Pons (tissue), 1 donor: ENCODE measurements at places on chromosomes 7 and 10.
A peak's percentile ranks its signal among the peaks of the same experiment; 100 is the strongest.

- DNase-seq = no peak
Measured at GRCh38 chr7:39310699-39311098, 255.5 kb upstream of the YAE1 start.

DNA sequence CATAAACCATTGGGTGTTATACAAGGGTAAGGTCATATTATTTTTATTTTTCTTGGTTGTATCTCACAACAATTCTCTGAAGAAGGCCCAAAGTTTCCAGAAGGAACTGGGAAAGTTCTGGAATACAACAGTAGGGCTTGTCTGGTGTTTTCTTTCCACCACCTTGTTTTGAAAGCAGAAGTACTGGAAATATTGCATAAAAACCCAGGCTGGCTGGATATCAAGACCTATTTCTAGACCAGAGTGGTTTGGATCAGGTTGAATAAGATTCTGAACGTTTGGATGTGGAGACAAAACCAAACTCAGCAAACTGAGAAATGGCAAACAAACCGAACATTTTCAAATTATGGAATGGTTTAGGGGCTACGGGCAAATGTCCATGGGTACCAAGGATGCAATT, 182.6 kb upstream of the FZD8 start:
- peak; percentile 9 for DNase-seq

GRCh38 chr10:51090190-51090589, 15.9 kb downstream of the PRKG1 start:
- no peak for DNase-seq

DNA sequence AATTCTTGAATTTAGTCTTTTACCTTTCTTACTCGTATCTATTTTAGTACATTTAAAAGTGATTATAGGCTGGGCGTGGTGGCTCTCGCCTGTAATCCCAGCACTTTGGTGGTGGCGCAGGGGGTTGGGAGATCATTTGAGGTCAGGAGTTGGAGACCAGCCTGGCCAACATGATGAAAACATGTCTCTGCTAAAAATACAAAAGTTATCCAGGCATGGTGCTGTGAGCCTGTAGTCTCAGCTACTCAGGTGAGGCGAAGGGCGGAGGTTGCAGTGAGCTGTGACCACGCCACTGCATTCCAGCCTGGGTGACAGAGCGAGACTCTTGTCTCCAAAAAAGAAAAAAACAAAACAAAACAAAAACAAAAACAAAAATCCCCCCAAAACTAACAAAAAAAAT, 12.2 kb downstream of the PRKCQ start:
- no peak for DNase-seq

GRCh38 chr7:120941064-120941463, 9.5 kb upstream of the ING3 start:
- no peak for DNase-seq

DNA sequence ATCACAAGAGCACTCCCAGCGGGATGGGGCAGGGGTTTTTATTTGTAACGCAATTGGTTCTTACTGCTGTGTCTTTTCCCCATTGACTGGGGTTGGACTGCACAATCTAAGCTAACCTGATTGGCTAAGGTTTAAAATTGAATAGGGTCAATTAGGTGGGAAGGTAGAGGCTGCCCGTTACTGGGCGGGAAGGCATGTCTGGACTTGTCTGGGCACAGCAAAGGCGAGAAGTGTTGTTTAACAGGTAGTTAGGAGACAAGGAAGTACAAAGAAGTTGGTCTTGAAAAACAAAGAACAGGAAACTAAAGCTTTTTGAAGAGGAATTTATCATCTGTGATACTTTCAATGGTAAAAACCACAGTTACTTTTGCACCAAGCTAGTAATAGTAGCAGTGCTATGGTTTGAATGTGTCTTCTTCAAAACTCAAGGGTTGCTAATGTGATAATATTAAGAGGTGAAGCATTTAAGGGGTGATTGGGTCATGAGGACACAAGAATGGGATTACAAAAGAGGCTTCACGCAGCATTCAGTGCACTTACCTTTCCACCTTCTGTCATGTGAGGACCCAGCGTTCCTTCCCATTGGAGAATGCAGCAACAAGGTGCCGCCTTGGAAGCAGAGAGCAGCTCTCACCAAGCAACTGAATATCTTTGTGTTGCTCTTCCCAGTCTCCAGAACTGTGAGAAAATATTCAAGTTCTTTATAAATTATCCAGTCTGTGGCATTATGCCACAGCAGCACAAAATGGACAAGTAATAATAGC, 875.5 kb upstream of the SORCS1 start:
- no peak for DNase-seq

DNA sequence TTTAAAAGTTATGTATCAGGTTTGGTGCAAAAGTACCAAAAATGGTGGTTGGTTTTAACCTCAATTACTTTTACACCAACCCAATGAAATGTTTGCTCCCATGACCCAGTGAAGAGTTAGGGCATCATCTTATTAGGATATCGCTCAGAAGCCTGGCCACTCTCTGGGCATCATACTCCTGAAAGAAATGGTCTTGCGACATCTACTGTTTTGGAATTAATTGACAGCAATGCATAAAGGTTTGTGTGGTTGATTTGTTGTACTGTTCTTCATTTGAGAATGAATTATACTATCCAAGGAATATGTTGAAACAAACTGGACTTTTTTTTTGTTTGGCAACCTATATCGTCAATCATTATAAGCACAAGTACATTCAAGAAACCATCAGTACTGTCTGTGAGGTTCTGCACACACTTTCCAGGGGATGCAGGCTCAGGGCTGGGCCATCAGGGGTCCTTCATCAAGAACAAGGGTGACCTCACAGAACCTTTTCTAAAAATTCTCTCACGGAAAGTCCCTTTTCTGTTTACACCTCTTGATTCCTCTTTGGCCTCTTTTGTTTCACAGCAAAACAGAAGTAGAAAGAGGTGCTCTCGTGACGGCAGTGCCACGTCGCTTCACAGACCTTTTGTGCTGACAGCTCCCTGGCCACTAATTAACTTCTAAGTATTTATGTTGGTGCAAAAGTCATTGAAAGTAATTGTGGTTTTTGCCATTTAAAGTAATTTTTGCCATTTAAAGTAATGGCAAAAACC, 117.2 kb upstream of the KLF6 start:
- DNase-seq = peak; percentile 48

DNA sequence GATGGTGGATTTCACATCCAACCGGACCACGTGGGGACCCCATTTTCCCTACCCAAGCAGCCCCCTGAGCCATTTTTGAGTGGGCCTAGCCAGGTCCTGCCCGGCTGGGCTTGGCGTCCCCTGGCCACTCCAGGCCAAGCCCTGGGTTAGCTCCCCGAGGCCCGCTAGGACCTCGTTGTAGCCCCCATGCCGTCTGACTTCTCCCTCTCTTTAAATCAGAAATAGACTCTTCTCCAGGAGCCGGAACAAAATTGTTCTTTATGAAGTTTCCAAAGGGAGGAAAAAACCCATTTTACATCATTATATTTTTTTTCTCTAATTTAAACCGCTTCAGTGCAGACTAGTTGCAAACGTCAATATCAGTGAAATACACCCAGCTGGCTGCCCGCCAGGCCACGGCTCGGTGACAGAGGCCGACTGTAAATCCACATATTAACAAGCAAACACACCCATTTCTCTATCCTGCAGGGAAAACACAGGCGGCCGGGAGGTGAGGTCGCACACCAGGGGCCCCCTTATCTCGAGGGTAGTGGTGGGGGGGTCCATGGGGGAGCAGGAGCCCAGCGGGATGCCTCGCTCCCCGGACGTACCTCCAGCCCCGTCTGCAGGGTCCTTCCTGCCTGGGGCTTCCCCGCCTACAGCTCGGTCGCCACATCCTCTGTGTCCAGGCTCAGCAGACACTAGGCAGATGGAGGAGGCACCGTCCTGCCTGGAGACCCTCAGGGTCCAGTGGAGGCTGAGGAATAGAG, 72.7 kb downstream of the ELFN1 start:
- no peak for DNase-seq

GRCh38 chr10:24821986-24822385, 98.3 kb upstream of the ARHGAP21 start:
- no peak for DNase-seq

DNA sequence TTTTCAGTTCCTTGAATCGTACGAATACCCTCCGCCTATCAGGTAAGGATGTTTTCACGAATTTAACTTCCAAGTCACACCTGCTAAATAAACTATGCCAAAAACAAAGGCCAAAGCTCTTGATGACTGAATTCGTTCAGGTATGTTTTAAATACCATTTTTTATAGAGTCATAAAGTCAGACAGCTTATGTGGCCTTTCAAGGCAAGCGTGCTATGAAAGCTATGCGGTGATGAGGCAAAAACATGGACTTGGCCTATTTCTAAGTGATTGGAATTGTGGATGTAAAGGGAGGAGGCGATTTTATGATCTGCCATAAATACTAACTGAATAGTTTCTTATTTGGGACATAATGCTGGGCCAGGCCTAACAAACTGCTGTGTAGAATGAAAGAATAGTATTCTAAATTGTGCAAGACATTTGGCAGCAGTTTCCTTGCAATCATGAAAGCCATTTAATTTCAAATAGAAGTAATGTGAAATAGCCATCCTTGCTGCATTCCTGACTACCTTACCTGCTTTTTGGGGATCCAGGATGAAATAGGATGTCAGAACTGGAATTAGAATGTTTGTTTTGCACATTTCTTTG, 14.0 kb downstream of the SLC39A12 start:
- no peak for DNase-seq

- DNase-seq = no peak
Measured at GRCh38 chr7:44735403-44736165, 13.1 kb upstream of the ZMIZ2 start.

DNA sequence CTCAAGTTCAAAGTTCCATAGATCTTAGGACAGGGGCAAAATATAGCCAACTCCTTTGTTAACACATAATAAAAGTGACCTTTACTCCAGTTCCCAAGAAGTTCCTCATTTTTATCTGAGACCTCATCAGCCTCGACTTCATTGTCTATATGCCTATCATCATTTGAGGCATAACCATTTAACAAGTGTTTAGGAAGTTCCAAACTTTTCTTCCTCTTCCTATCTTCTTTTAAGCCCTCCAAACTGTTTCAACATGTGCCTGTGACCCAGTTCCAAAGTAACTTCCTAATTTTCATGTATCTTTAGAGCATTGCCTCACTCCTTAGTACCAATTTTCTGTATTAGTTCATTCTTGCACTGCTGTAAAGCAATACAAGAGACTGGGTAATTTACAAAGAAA, 569.1 kb downstream of the ANKRD7 start:
- DNase-seq = no peak

GRCh38 chr7:40747856-40748255, 613.1 kb downstream of the SUGCT start:
- no peak for DNase-seq

GRCh38 chr10:35210961-35211360, 84.3 kb downstream of the CREM start:
- DNase-seq = peak; percentile 53

GRCh38 chr7:98126311-98127142, 19.9 kb downstream of the LMTK2 start:
- no peak for DNase-seq

DNA sequence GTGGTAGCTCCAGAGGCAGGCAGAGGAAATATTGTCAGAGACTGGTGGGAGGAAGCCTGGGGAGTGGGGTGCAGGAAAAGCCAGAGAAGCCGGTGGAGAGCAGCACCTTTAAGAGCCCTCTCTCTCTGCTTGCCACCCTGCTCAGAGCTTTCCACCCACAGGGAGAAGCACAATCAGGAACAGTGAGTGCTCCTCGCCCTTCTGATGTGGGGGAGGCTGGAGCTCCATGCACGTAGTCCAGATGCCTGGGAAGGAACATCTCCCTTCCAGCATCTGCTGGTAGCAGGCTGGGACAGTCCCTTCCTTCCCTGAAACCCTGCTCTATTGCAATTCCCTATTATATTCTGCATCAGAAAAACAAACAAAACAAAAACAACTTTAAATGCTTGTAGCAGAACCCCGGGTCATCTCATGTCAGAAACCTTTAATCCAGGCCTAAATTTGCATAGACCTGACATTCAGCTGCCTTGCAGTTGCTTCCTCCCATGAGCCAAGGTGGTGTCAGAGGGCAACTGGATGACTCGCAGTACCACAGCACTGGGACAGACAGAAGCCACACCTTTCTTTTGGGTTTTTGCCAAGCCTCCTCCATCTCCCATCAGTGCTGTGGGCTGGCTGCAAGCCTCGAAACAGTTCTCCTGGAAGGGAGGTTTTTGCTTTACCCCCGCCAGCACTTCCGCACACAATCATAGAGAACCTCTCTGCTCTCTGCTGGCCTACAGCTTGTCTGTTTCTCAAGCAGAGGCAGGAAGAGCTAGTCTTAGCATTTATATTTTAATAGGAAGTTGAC, 13.1 kb downstream of the AVPI1 start:
- DNase-seq = no peak

DNA sequence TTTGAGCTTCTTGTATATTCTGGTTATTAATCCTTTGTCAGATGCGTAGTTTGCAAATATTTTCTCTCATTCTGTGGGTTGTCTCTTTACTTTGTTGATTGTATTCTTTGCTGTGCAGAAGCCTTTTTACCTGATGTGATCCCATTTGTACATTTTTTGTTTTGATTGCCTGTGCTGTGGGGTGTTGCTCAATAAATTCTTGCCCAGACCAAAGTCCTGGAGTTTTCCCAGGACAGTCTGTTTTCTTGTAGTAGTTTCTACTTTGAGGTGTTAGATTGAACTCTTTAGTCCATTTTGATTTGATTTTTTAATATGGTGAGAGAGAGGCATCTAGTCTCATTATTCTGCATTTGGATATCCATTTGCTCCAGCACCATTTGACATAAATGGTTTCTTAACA, 588.7 kb upstream of the MBL2 start:
- DNase-seq = no peak

DNA sequence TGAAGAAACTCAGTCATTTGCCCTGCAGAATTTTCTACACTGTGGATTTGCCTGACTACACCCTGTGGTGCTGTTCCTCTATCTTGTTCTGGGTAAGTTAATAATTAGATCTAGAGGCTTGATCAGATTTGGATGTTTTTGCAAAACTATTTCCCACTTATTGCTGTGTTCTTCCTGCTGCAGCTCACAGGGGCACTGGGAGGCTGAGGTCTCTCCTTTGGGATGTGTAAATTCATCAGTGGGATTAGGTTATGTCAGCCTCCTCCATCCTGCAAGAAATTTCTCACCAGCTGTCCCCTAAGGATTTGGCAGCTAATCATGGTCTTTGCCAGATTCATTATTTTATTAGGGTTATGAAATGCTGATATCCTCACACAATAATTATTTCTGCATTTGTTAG, 148.1 kb upstream of the ZNF32 start:
- no peak for DNase-seq

DNA sequence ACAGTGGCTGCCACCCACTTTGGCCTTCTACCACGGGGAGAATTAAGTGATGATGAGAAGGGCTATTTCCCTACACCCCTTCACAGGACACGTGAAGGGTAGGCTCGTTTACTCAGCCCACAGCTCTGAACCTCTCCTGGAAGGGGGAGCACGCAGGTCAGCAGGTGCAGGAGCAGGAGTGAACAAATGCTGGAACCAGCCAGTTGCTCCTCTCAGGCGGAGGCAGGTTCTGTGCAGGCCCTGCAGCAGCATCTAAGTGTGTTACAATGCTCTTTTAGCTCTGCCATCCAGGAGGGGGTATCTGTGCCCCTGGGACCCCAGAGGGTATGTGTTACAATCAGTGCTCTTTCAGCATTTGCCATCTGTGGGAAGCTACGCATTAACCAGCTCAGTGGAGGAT, 61.2 kb downstream of the AHR start:
- no peak for DNase-seq

GRCh38 chr7:75945297-75946168, 30.6 kb downstream of the POR start:
- DNase-seq = no peak
